ENCODE measurements at places on chromosomes 6 and 20. TPM values are rescaled to one million over a fixed set of nuclear protein-coding genes. Genes with fewer than 3 reads are reported as not detected.

The KCNS1 gene
- 1.4 TPM for total RNA-seq

The GMPR gene
- total RNA-seq: 11.6 TPM

The CFAP61 gene
- not detected for total RNA-seq

The NR2E1 gene
- total RNA-seq: not detected
